Occipital lobe (tissue), 3 donors: ENCODE measurements at places on chromosomes 1 and 21.
A peak's percentile ranks its signal among the peaks of the same experiment; 100 is the strongest.

DNA sequence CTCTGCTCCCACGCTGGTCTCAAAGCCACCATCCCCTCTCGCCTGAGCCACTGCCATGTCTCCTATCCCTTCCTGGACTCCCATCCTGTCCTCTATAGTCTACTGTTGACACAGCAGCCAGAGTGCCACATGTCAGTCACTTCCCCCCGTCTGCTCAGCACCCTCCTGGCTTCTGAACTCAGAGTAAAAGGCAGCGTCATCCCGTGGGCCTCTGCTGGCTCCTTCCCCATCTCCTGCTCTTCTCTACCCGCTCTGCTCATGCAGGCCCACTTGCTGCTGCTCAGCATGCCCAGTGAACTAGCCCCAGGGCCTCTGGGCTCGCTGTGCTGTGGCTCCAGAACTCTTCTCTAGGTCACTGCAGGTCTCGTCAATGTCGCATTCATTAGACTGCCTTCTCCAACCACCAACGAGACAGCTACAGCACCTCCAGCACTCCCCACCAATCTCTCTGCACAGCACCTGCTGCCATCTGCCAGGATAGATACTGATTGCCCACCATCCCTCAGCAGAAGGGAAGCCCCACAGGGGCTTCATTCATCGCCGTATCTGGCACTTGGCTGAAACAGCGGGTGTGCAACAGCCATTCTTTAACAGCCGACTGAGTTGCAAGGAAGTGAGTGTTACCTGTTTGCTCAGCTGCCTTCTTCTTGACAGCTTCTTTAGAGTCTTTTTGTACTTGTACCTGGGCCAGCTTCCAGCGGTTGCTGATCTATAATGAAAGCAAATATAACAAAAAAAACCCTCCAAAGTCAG is 11.8 kb upstream of the SRM start:
- no peak for DNase-seq

DNA sequence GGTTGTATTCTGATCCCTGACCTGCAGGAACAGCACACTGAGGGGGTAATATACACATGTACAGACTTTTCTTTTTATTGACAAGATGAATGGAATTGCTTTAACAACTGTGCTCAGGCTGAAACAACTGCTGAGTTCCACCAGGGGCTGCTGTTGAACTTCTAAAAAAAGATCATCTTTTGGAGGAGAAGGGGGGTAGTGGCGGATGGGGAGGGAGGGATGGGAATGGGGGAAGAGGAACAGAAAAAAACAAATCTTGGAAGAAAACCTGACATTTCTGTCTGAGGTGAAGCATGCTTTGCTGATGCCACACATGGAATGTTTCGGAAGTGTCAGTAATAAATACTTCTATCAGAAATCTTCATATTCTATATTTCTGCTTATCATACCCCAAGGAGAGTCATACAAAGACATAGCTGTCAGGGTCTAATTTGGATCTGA is 75.0 kb downstream of the RWDD3 start:
- no peak for DNase-seq

GRCh38 chr1:41467673-41468072 is 16.8 kb downstream of the EDN2 start:
- no peak for DNase-seq

GRCh38 chr1:160884579-160884978 is 401 bp downstream of the ITLN1 start:
- no peak for DNase-seq

DNA sequence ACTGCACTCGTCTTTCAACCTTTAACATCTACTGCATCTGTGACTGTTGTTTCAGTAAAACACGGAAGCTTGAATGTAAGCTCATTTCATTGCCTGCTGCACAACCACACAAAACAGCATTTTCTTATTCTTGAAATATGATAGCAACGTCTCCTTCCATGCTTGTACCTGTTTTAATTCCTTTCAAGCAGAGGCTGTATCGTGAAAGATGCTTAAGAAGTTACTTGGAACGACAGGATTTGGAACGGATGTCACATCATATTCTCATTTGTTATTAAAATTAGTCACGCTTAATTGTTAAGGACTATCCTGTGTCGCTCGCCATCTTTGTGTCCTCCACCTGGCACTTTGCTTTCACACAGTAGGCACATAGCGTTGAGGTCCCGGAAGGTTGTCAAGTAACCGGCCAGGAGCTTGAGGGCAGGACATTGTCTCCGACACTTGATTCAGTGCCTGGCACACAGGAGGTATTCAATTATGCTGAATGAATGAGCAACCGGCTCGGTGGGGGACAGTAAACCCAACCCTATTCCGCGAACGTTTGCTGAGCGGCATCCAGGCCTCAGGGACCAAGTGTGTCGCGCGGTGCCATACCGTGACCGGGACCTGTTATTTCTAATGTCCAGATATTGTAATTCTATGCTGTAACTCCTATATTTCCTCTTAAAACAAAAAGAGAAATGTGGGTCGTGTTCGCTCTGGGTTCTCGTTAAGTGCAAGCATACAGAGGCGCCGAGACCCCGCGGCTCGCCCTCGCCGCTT is 499 bp upstream of the SH3GLB1 start:
- peak; percentile 68 for DNase-seq

GRCh38 chr1:18089488-18089887 is 18.1 kb upstream of the IGSF21 start:
- no peak for DNase-seq

- DNase-seq: no peak
Observed at GRCh38 chr1:66506991-66507390, 27.0 kb upstream of the SGIP1 start.

DNA sequence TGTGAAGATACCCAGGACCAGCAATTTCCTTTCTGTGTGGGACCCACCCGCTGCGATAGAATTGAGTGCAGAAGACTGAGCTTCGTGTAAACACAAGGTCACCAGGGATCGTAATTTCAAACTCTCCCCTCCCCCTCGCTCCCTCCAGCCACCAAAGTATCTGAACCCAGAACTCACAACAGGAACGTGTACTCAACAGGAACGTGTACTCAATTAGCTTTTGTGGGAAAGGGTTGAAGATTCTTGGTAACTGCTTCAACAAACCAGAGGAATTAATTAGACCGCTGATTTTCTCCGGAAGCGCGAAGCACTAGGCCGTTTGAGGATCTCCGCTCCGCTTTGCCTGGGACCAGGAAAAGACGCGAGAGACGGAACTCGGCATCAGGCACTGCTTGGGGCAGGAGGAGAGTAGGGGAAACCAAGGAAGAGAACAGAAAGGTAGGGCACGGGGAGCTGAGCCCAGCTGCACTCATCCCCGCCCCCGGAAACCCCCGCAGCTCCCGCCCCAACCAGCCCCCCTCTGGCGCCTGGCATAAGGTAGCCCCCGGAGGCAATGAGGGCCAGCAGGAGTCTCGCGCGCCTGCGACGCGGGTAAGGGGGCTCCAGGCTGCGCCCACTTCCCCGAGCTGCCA is 453 bp downstream of the DRAM2 start:
- DNase-seq: no peak

GRCh38 chr21:38878379-38879179 is 72.8 kb downstream of the ETS2 start:
- no peak for DNase-seq

GRCh38 chr21:34730194-34730593 is 61.4 kb downstream of the CLIC6 start:
- DNase-seq: no peak

DNA sequence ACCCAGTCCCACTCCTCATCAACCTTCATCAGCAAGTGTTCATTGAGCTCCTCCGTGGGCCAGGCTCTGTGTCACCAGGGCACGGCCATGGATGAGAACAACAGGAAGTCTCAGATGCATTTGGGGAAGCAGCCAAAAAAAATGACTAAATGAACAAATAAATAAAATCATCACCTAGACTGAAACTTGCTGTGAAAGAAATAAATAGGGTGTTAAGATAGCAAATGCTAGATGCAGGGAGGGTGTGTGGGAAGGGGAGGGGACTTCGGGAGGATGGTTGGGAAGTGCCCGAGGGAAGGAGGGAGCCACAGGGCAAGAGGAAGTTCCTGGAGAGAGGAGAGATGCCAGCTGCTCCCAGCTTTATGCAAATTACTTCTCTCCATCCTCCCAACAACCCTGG is 696.7 kb downstream of the PTPRU start:
- no peak for DNase-seq

DNA sequence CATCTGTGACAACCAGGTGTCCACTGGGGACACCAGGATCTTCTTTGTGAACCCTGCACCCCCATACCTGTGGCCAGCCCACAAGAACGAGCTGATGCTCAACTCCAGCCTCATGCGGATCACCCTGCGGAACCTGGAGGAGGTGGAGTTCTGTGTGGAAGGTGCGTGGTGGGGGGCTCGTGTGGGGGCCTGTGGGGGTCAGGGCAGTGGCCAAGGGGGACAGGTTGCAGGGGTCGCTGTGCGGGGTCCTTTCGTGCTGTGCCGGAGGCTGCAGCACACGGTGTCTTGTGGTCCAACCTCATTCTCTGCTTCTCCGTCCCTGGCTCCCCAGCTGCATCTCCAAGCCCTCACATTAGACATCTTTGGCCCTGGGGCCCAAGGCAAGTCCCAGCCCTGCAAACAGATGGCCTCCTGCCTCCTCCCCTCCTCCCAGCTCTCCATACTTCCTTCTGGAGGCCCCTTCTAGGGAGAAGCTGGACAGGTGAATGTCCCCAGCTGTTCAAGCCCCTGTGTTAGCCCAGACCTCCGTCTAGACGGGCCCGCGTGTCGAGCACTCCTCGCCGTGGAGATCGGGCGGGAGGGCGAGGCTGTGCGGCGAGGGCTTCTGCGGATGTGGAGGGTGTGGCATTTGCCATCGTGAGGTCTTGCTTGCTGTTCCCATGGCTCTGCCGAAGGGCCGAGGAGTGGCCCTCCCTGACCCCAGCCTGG is 2.5 kb downstream of the AGRN start:
- no peak for DNase-seq

- DNase-seq: no peak
Observed at GRCh38 chr1:40607921-40608320, 57.6 kb downstream of the RIMS3 start.

GRCh38 chr21:31961704-31962103 is 88.9 kb downstream of the HUNK start:
- no peak for DNase-seq

DNA sequence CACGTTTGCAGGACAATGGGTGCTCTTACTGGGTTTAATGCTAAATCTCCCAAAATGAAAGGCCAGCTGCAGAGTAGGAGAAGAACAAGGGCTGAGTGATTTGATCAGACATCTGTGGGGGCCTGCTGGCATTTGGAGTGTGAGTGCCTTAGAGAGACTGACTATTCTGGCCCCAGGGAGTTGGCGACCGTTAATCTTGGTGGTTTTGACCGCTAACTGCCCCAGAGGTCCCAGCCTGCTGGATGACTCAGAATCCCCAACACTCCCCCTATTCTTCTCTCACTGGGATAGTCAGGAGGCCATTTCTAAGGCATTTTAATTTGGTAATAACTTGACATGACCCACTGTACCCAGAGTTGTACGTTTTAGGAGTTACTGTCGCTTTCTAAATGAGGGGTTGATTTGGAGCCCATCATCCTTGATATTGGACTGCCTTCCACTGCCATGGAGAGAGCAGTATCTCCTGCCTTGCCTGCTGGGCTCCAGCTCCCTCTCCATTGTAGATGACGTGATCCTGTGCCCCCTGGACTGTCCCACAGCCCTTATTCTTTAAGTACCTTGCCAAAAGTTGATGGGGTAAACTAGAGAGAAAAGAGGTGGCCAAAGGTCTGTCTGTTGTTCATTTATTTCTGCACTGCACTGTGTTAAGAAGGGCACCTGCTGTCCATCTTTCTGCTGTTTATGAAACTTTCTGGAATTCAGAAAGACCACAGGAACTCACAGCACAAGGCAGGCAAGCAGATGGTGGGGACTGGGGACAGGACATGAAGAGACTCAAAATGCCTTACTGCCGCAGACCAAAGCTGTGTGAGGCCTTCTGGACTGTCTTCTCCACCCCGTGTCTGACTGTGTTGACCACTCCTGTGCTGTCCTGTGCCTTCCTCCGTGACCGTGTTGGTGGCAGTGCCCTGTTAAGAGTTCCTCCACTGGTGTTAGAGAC is 98.2 kb upstream of the ARTN start:
- DNase-seq: no peak

GRCh38 chr1:153531638-153532037 is 4.2 kb downstream of the S100A6 start:
- no peak for DNase-seq

DNA sequence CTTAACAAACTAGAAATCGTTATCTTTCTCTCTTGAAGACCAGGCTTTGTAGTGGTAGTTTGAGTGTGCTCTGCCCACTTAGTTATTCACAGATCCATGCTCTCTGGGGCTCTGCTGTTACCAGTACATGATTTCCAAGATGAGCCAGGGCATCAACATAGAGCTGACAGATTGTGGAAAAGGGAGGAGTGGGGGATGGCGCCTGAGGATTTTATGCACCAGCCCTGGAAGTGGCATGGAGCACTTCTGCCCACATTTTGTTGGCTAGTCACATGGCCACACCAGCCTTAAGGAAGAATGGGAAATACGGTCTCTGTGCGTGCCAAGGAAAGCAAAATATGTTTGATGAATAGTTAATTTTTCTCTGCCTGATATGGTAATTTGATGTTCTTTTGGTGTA is 18.2 kb downstream of the TSNAX start:
- DNase-seq: no peak

DNA sequence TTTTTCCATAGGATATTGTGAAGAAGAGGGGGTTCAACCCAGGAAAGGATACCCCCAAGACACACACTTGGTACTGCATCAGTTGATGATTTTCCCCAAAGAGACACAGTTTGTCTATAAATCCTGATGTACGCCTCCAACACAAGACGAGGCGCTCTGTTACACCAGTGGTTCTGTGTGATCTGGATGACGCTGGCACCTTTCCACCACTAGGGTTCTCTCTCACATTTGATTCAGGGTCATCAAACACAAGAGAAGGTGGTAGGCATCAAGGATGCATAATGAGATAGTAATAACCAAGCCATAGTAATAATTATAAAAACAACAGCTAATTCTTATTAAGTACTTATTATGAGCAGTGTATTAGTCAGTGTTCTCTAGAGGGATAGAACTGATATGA is 508.8 kb upstream of the ZP4 start:
- DNase-seq: no peak

- no peak for DNase-seq
Observed at GRCh38 chr1:182189535-182190066, 128.1 kb upstream of the ZNF648 start.

DNA sequence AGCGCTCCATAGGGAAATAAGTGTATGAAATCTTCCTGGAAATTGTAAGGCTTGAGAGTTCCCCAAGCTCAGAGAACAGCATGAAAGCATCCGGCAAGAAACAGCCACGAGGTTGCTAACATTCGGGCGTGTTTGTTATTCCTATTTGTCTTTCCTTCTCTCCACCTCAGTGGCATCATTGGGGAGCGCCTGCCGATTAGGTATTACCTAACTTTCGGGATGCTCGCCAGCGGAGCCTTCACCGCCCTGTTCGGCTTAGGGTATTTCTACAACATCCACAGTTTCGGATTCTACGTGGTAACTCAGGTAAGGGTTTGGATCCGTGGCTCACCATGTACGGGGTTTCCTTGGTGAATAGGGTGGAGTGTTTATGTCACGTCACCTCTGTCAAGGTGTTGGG is 25.7 kb downstream of the SLC37A1 start:
- no peak for DNase-seq

- DNase-seq: peak; percentile 33
Observed at GRCh38 chr1:108016451-108016920, 51.5 kb upstream of the VAV3 start.

- no peak for DNase-seq
Observed at GRCh38 chr1:164562061-164562460, 3.1 kb downstream of the PBX1 start.
